ENCODE measurements at places on chromosomes 12 and 14. TPM values are rescaled to one million over a fixed set of nuclear protein-coding genes. Genes with fewer than 3 reads are reported as not detected.

GRCh38 chr12:40106202-40106533 lies 287 bp upstream of the SLC2A13 start:
- peak overlapping the region; percentile 100 for H3K4me3 ChIP-seq
- DNase-seq, result no peak
- H3K36me3 ChIP-seq, result no peaks in the 10 kb centered on the region
- H3K27me3 ChIP-seq, result no peaks in the 10 kb centered on the region

DNA sequence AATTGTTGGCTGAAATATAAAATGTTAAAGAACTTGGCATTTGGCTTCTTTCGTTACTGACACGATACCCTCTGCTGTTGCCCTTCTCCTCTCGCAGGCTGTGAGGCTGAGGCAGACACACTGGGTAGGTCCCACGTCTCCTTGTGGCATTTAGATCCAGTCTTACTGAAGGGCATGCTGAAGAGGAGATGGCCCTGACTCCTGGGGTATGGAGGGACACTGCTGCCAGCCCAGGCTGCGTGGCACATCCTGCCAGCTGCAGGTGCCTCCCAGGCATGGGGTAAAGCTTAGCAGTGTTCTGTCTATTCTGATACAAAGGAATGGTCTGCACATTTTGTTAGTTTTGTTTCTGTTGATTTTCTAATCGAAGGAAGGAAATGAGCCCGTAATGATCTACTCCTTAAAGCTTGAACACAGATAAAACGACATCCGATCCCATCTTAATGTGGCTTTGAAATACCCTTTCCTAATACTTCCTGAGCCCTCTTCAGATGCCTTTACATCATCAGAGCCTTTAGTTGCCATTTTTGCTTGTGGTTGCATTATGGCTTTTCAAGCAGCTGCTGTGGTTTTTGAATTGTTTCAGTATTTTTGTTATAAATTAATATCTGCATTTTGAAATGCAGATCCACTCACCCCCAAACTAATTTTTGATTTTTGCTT lies 61.1 kb downstream of the WDR20 start:
- H3K4me3 ChIP-seq, result no peak overlapping the region
- no peaks in the 10 kb centered on the region for H3K36me3 ChIP-seq
- no peaks in the 10 kb centered on the region for H3K27me3 ChIP-seq

GRCh38 chr12:180445-180844 lies 33.5 kb downstream of the SLC6A12 start:
- H3K27me3 ChIP-seq, result no peaks in the 10 kb centered on the region
- no peak overlapping the region for H3K4me3 ChIP-seq
- H3K27ac ChIP-seq, result no peak overlapping the region
- DNase-seq, result no peak
- H3K4me1 ChIP-seq, result peaks cover 9% of the 10 kb centered on the region

GRCh38 chr14:72975770-72976169 lies 49.5 kb downstream of the DCAF4 start:
- no peak overlapping the region for H3K27ac ChIP-seq
- no peaks in the 10 kb centered on the region for H3K4me1 ChIP-seq
- DNase-seq, result no peak
- peaks cover 23% of the 10 kb centered on the region for H3K36me3 ChIP-seq
- no peaks in the 10 kb centered on the region for H3K27me3 ChIP-seq
- no peak overlapping the region for H3K4me3 ChIP-seq

DNA sequence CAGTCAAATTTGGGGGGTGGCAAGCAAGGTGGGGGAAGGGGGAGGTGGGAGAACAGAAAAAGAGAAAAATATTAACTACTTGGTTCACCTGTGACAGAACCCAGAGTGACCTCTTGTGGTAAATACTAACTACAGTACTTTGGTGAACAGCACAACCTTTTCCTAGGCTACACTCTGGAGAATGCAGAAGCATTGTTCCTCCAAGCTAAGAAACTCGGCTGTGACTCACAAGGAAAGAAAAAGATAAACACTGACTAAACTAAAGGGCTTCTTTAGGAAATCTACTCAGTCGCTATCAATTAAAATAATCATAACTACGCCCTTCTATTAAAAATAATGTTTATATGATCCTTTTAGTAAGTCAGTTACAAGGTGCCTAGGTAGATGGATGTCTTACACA lies 5.4 kb downstream of the KCNH5 start:
- DNase-seq, result no peak
- peaks cover 10% of the 10 kb centered on the region for H3K27me3 ChIP-seq
- no peak overlapping the region for H3K27ac ChIP-seq
- H3K4me1 ChIP-seq, result no peaks in the 10 kb centered on the region

DNA sequence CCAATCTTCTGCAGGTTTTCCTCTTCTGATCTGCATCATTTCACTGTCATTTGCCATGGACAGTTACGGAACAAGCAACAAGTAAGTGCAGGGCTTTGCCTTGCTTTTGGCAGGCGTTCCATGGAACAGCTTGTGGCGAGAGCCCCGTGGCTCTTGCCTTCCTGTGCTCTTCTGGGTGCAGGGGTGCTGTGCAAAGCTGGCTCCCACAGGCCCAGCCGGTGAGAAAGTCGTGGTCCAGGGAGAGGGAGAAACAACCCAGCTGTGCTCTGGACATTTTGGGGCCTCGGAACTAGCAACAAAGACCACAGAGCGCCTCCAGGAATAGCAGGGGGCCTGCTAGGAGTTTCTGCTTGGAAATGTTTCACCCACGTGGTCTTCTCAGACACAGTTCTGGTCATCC lies 164.7 kb downstream of the ADGRD1 start:
- DNase-seq, result peak; percentile 59
- H3K4me1 ChIP-seq, result no peaks in the 10 kb centered on the region
- no peak overlapping the region for H3K27ac ChIP-seq
- no peaks in the 10 kb centered on the region for H3K27me3 ChIP-seq

DNA sequence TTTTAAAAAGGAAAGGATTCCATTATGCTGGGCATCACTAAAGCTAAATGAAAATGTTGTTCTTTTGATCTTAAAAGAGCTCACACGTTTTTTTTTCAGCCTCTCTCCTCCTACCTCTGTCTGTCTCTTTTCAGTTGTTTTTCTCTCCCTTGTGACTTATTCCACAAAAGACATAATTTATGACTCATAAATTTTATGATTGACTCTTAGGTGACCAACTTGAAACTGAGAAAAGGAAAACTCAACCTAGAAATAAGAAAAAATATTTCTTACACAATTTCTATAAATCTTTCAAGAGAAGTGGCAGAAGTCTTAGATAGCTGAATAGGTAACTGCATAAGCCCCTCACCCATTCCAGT lies 227.7 kb upstream of the DDHD1 start:
- H3K36me3 ChIP-seq, result no peaks in the 10 kb centered on the region
- no peaks in the 10 kb centered on the region for H3K4me1 ChIP-seq
- H3K27me3 ChIP-seq, result no peaks in the 10 kb centered on the region
- no peak for DNase-seq

DNA sequence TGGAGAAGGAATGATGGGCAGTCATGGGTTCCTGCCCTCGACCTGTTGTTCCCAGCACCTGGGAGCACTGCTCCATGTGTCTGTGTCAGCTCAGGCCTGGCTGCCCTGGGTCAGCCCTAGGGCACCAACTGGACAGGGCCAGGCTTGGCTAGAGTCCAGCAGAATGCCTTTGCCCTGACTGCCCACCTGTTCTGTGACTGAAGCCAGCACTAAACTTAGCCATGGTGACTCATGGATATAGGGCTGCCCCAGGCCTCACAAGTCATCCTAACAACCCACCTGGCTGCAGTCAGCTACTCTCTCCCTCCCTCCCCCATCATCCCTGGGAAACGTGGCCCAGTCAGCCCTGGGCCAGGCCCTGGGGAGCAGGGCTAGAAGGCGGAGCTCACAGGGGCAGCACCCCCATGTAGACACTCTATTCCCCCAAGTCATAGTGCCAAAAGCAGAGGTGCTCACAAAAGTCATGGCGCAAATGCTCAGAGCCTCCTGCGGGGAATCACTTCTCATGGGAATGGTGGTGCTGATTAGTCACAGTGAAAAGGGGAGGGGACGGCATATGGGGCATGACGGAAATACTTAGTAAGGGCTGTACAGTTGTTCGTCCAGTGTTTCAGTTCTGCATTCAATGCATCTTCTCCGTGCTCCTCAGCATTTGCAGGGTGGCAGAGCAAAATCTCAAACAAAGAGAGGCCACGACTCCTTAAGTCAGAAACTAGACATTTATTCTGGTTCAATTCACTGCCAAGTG lies 52.0 kb upstream of the NTF3 start:
- H3K4me1 ChIP-seq, result no peaks in the 10 kb centered on the region
- no peaks in the 10 kb centered on the region for H3K27me3 ChIP-seq
- no peak for DNase-seq
- no peak overlapping the region for H3K27ac ChIP-seq
- H3K36me3 ChIP-seq, result no peaks in the 10 kb centered on the region

DNA sequence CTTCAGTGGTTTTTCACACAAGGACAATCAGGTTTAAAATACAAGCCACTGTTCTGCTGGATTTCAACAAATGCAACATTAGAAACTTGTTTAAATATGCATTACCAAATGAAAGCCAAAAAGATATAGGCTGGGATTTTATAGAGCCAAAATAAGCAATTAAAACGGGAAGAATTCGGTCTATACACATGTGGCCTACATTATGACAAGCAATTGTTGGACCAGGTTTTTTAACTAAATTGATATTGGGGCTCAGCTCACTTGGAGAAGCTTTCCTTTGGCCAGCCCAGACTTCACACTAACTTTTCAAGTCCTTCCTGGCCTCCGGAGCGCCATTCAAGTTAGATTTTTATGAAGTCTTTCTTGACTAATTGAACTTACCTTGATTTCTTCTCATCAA lies 16.9 kb upstream of the PDE3A start:
- peak overlapping the region; percentile 61 for H3K27ac ChIP-seq
- H3K4me3 ChIP-seq, result no peak overlapping the region
- DNase-seq, result no peak
- H3K36me3 ChIP-seq, result no peaks in the 10 kb centered on the region

GRCh38 chr14:81018251-81018650 lies 62.8 kb downstream of the TSHR start:
- no peak overlapping the region for H3K27ac ChIP-seq
- no peaks in the 10 kb centered on the region for H3K4me1 ChIP-seq
- no peak for DNase-seq
- H3K4me3 ChIP-seq, result no peak overlapping the region
- no peaks in the 10 kb centered on the region for H3K36me3 ChIP-seq
- H3K27me3 ChIP-seq, result no peaks in the 10 kb centered on the region

DNA sequence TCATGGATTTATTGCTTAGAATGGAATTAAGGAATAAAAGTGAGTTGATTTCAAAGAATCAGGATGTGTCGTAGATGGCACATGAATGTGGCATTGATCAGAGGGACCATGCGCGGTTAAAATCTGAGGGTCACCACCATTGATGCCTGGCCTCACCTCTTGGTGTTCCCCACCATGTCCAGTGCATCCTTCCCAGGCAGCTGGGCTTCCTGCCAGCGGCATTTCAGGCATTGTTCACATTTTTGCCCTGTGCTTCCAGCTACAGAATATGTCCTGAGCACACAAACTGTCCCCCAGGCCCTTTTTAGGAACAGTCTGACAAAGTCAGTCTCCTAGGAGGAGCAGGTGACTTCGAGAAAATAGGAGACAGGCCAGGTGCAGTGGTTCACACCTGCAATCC lies 42.0 kb upstream of the TSPAN9 start:
- H3K27ac ChIP-seq, result no peak overlapping the region
- H3K4me1 ChIP-seq, result no peaks in the 10 kb centered on the region
- no peak for DNase-seq
- no peaks in the 10 kb centered on the region for H3K27me3 ChIP-seq

DNA sequence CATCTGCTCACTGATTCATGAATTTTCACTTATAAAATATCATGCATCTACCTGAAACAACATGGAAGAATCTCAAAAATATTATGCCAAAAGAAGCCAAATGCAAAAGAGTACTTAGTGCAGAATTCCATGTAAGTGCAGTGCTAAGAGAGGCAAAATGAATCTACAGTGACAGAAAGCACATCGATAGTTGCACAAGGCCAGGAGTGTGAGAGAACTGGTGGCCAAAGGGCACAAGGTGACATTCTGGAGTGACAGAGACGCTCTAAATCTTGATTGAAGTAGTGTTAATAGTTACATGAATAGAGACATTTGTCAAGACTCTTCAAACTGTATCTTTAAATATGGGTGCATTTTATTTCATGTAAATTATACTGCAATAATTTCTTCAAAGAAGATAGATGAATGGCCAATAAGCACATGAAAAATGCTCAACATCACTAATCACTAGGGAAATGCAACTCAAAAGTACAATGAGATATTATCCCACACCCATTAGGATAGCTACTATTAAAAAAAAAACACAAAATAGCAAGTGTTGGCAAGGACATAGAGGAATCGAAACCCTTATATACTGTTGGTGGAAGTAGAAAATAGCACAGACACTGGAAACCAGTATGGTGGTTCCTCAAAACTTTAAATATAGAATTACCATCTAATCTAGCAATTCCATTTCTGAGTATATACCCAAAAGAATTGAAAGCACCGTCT lies 71.7 kb upstream of the KICS2 start:
- no peaks in the 10 kb centered on the region for H3K27me3 ChIP-seq
- no peaks in the 10 kb centered on the region for H3K4me1 ChIP-seq
- DNase-seq, result no peak
- H3K27ac ChIP-seq, result no peak overlapping the region
- H3K36me3 ChIP-seq, result no peaks in the 10 kb centered on the region

DNA sequence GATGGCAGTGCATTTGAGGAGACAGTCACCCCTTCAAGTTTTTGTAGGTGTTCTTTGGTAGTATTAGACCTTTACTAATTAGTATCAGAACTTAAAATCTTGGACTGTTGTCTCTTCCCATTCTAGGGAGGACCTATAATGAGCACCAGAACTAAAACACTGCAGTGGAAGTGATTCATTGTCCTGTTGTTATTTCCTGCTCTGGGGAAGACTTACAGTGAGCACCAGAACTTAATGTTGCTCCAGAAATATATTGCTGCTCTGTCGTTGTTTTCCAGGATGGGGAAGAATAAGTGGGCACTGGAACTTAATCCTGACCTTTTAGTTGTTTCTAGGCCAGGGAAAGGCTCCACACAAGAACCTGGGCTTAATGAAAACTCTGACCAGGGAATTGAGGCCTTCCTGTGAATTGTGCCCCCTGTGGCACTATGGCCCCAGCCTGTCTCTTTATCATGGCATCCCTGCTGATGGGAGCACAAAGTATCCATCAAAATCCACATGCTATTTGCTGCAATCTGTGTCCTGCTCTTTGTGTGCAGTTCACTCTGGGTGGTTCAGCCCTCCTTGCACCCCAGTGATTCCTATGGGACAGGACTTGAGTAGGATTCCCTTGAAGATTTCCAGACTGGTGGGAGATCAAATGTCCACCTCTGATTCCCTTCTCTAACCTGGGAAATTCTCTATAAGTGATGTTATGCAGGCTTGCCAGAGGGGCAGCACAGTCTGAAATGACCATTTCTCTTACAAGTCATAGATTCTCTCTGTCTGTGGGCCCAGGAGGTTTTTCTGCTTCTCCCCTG lies 175.8 kb downstream of the PAWR start:
- no peak for DNase-seq
- H3K36me3 ChIP-seq, result no peaks in the 10 kb centered on the region
- H3K4me1 ChIP-seq, result no peaks in the 10 kb centered on the region
- no peaks in the 10 kb centered on the region for H3K27me3 ChIP-seq

ALDH6A1 gene
- total RNA-seq, result 19.9 TPM

ACOT6 gene
- total RNA-seq, result not detected

IQSEC3 gene
- total RNA-seq, result 0.33 TPM

SLCO1B3 gene
- not detected for total RNA-seq

SLC39A5 gene
- total RNA-seq, result not detected

Data from sigmoid colon (tissue), 7 donors.